ENCODE measurements at places on chromosomes 3 and 15.

GRCh38 chr15:95646484-95647273, 683.8 kb upstream of the NR2F2 start:
- no peak for DNase-seq

GRCh38 chr3:60215946-60216345, 1035.3 kb downstream of the FHIT start:
- no peak for DNase-seq

- no peak for DNase-seq
Observed at GRCh38 chr3:127092776-127093175, 100.2 kb upstream of the PRR23E start.

- DNase-seq = no peak
Observed at GRCh38 chr3:104190681-104191080, 1176.0 kb upstream of the ALCAM start.

DNA sequence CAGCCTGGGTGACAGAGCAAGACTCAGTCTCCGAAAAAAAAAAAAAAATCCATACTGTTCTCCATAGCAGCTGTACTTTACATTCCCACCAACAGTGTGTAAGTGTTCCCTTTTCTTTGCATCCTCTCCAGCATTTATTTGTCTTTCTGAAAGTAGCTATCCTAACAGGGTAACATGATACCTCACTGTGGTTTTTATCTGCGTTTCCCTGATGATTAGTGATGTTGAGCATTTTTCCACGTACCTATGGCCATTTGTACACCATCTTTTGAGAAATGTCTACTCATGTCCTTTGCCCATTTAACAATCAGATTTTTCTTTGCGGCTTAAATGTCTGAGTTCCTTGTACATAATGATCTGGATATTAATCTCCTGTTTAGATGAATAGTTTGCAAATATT, 119.3 kb downstream of the RFX7 start:
- no peak for DNase-seq

- DNase-seq = no peak
Observed at GRCh38 chr15:93033434-93034045, 55.5 kb downstream of the RGMA start.

DNA sequence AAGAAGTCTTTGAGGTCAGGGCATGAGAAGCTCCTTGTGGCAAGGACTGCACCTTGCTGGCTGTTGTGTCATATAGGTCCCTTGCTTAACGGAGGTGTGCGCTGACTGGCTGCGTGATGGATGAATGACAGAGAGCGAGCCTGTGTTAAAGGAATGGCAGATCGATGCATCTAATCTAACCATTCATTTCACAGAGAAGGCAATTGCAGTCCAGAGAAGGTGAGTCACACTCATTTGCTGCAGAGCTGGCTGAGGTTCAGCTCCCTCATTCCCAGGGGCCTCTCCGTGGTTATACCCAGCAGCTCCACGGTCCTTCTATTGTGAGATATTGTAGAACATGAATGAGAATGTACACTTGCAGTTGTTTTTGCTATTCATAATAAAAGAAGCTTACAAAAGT, 289.3 kb downstream of the EPHB1 start:
- DNase-seq = no peak

DNA sequence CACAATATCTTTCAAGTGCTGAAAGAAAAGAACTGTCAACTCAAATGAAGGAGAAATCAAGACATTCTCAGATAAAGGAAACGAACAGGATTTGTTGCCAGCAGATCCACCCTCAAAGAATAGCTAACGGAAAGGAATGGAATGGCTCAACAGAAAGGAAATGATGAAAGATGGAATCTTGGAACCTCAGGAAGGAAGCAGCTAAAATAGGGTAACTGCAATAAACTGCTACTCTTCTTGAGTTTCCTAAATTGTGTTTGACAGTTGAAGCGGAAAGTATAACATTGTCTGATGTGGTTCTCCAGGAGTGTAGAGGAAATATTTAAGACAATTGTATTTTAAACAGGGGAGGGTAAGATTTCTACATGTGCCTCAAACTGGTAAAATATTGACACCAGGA, 22.0 kb downstream of the PRR23E start:
- no peak for DNase-seq

All from activated CD4-positive, alpha-beta T cell treated with anti-CD3 and anti-CD28 coated beads for 48 hours (primary cell).